NCI-H1436 (cell line): ENCODE measurements at places on chromosomes 5 and 9.

DNA sequence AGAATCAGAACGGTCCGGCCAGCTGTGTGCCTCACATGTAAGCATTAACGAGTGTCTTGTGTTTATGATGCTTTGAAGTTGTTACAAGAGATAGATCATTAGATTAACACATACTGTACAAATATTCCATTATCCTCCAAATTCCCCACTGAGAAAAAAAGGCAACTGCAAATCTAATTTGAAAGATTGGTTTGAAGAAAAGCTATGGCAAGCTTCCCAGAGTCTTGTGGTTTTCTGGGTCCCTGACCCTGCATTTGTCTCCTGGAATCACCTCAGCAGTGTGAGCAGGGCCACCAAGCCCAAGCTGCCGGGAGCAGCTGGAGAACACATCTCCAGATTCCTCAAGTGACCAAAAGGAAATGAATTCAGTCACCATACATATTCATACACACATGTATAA, 36.9 kb upstream of the ADAMTS16 start:
- no peak for DNase-seq

GRCh38 chr9:21591221-21592062, 109.3 kb upstream of the IFNE start:
- DNase-seq, result no peak

GRCh38 chr5:51832934-51833470, 449.8 kb downstream of the ISL1 start:
- no peak for DNase-seq

DNA sequence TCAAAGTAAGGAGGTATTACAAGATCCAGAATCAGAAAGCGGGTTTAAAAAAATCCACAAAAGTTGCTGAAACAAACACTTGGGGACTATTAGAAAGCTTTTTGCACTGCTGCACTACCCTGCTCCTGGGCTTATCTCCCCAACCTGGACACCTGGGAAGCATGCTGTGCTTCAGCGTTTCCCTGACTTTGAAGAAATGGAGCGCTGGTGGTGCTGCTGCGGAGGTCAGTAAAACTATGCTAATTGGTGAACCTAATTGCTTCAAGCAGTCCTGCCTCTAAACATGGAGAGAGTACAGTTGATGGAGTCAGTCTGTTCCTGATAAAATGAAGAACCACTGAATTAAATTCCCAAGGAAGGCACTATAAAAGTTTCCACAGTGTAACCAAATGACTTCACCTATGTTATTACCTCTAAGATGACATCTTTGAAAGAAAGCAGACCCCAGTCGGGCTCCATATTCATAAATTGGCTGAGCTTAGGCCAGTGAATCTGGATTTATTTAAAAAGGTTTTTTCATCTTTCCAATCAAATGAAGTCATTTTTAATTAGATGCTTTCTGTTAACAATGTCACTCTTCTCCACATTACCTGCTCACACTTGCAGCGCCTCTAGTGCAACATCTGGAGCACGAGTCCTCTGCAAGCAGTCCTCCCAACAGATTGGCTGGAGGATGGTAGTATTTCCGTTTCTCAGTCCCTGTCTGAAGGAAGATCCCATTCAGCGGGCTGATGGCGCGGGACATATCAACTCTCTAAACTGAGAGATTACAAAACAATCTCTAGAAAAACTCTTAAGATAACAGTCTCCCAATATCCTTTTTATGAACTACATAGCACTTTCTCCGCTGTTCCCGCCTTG, 11.5 kb downstream of the NR2F1-AS1 start:
- DNase-seq, result no peak

GRCh38 chr9:107481035-107481434, 8.5 kb downstream of the KLF4 start:
- no peak for DNase-seq

DNA sequence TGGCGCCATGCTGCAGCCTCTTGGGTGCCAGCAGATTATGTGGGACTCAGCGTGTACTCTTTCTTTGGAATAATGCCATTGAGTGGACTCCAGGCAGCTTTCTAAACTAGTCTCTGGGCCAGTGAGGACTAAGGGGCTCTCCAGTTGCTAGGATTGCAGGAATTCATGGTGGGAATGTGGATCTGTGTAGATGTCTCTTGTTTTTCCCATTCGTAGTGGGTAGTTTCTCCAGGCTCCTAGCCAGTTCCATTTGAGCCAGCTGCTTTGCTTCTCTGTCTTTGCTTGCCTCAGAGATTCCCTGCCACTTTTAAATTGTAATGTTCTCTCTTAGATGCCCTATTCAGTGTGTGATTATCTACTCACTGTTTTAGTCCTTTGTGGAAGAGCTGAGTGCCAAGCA, 42.6 kb downstream of the SLF1 start:
- no peak for DNase-seq

- DNase-seq, result no peak
These were observed 7.3 kb downstream of the CCDC112 start for GRCh38 chr5:115289104-115289503.

DNA sequence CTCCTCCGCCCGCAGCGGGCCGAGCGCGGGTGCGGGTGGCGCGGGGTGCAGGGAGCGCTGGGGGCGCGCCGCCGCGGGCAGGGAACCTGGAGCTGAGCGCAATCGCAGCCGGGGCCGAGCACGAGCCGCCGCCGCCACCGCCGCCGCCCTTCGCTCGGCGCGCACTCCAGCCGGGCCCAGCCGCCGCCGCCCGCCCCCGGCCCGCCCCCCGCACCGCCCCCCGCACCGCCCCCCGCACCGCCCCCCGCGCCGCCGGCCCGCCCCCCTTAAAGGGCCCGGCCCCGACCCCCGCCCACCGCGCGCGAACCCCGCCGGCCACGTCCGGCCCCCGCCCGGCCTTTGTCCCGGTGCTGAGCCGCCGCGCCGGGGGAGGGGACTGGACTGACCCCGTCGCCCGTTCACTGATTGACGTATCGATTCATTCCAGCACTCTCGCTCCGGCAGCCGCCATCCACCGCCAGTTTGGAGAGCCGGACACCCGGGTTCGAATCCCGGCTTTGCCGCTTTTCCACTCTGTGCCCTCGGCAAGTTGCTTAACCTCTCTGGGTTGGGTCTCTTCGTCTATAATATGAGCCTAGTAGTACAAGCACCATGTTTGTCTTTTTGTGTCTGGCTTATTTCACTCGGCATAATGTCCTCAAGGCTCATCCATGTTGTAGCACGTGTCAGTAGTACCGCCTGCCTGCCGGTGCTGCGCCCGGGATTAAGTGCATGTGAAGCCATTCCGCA, at the start of gene SH3PXD2B:
Gene SH3PXD2B (minus strand): TSS at position 168 of the 729 bp plus-strand sequence. CDS start 173 bp downstream, outside the sequence.
- DNase-seq, result peak; percentile 16

DNA sequence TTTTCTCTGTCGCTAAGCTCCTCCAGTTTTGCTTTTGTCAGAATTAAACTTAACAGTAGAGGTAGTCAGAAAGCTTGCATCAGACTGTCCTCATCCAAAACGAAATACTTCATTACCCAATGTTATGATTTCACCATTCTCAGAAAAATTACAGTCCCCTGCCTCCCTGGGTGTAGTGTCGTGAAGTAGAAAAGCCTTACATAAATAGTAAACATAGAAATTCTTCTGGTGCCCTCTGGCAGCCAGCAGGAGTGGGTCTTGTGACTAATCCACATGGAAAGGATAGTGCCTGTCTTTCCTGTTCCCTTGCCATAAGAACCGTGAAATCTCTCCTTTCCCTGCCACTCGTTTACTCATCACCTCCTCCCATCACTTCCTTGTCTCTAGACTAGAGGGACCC, 230.6 kb downstream of the GNA14 start:
- no peak for DNase-seq

DNA sequence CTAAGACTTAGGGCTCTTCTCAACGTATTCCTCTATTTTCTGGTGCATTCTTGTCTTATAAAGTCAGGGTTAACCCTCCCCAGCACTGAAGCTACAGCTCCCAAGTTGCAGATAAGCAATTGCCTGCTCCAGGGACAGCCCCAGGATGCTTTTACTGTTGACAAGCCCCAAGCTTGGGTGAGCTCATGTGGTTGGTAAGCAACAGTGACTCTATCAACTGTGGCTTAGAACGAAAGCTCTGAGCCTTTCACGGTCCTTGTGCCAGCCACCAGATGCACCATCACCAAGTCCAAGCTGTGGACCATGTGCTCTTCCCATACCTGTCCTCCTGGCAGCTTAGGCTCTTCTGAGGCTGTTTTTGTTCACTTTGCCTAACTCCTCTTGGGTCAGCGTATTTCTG, 13.5 kb downstream of the ADRB2 start:
- no peak for DNase-seq

DNA sequence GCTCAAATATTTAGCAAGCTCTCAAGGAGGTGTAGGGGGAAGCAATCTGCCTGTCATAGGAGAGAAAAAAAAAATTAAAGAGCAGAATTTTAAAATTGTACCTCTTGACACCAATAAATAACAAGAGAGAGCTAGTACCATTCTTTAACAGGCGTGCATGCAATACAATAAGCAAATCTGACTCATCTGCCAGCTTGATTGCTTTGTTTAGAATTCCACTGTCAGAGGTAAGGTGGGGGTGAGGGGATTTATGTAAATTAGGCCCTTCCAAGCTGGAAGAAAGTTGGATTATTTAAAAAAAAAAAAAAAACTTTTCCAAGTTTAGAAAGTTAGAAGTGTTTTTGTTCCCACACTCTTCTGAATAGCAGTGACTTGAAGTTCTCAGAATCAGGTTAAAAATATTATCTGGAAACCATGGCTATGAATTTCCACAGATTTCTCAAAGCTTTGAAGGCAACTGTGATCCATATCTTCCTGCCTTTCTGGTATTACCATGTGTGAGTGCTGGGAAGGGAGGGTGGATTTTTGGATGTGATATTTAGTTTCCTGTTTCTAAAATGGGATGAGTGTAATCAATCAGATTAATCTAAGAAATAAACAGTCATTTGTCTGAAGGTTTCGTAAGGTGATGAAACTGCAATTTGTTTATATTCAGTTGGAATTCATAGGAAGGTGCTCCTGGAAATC, 477.5 kb downstream of the TLE4 start:
- no peak for DNase-seq

- DNase-seq, result no peak
These were observed 69.9 kb downstream of the TRIM32 start for GRCh38 chr9:116757030-116757429.

DNA sequence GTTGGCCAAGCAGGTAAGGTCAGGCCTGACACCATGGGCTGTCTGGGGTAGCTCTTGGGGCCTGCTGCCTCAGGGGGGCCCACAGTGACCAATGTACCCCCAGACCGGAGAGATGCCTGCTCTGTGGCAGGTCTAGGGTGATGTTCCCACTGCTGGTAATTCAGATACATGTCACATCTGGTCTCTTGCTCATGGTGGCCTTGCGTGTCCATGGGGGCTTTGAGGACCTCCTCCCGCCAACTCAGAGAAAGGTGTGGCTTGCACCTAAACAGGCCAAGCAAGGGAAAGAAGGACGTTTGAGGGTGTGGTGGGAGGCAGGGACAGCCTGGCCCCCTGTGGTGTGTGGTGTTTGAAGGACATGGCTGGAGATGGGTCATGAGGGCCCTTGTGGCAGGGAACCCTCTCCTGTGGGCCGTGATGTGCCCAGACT, 75.2 kb downstream of the PHF2 start:
- DNase-seq, result no peak

DNA sequence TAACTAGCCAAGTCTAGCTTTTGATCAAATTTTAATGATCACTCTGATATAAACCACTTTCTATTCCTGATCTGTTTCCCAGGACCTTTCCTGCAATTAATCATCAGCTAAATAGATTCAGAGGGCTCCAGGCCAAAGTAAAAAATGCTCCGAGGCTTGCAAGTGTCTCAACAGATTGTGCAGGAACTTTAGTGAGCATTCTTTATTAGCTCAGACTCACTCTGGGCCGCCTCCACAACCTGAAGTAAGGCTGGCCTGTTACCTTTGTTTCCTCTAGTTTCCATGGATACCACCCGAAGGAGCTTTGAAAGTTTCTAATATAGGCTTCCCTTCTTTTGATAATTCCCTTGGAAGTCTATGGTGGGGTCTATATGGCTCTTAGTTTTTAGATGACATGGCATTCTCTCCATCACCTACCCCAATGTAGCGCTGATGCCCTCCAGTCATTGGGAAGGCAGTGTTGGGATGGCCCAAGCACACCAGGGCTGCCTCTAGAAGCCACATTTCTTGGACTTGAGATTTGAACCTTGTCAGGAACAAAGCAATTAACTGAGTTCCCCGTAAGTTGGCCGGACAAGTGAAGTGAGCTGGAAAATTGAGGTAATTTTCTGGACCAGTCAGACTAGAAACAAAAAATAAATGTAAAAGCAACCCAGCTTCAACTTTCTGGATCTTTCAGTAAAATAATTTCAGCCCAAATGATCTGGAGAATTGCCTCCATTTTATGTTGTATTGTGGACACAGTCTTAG, 97.6 kb upstream of the LHFPL2 start:
- no peak for DNase-seq

DNA sequence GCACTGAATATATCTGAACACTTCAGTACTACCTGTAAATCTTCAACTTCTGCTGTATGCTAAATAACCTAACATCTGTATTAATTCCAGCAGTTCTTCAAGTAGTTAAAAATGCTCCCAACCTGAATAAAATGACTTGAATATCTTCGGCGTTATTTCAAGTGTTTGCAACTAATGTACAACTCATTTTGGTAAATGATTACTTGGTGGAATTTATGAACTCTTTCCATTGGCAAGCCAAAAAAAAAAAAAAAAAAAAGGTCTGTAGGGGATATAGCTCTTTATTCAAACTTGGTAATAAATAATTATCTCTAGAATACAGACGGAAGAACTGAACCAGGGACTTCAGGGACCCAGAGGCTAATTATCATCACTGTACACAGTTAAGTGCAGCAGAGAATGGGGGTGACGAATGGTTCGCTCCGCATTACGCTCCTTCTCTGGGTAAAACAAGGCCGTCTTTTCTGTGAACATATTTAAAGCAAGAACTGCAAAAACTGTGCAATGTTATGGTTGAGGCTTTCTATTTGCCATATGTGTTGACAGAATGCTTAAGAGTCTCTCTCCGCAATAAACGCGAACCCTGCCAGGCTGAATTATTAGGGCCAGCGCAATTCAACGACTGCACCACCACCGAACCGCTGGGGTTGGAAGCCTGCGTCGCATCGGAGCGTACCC, 1.9 kb upstream of the ERBIN start:
- peak; percentile 12 for DNase-seq

DNA sequence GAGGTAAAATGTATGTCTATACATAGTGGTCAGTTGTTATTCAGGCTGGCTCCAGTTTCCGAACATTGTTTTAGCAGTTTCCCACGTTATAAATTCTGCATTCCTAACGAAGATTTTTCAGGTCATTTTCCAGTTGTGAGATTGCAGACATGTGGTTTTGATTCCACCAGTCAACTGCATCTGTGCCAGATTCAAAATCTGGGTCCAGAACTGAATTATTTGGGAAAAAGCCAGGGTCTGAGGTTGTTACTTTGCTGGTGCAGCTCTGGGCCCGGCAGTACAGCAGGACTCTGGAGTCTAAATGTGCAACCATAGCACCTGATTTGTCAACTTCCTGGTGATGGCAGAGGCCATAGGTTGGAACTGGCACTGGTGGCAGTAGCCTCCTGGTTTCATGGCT, 105.7 kb upstream of the MEGF10 start:
- DNase-seq, result no peak

DNA sequence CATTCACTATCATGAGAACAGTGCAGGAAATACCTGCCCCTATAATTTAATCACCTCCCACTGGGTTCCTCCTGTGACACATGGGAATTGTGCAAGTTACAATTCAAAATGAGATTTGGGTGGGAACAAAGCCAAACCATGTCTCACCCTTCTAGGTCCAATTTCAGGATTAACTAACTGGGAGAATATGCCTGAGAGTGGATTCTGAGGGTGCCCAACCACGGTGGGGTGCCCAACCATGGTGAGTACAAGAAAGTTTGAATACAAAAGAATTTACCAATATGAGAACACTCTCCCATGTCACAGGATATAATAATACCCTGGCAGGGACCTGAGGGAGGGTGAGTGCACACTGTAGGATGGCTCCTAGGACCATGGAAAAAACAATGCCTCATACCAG, 17.2 kb upstream of the GDA start:
- no peak for DNase-seq
